HT-29 (cell line): ENCODE measurements at places on chromosomes 6 and 20.

DNA sequence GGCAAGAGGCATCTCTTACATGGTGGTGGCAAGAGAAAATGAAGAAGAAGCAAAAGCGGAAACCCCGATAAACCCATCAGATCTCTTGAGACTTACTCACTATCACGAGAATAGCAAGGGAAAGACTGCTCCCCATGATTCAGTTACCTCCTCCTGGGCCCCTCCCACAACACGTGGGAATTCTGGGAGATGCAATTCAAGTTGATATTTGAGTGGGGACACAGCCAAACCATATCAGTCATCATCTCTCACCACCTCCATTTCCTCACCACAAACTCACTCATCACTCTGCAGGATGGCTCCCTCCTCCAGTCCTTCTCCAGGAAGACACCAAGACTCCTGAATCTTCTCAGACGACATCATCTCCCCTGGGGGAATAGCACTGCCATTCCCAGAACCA, 25.8 kb upstream of the SLC16A10 start:
- DNase-seq = no peak

- DNase-seq = no peak
These were observed 25.2 kb downstream of the FBXO30 start for GRCh38 chr6:145789443-145789842.

- DNase-seq = no peak
These were observed 44.6 kb downstream of the SRC start for GRCh38 chr20:37390503-37390890.

DNA sequence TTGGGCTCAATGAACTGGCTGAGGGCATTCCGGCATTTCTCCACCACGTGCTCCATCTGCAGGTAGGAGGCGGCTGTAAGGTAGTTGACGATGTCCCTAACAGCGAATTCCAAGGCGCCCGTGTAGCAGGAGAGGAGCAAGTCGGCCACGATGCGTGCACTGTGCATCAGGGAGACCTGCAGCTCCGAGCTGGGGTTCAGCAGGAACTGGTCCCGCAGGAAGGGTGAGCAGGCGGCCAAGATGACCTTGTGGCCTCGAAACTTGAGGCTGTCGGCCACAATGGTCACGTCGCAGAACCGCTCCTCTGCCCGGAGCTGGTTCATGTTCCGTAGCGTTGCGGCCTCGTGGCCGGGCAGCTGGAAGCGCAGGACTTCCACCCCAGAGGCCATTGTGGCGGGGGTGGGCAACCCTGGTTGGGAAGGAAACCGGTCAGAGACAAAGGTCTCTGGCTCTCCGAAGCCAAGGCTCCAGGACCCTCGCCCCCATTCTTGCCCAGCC, 920 bp downstream of the ZBTB12 start:
- DNase-seq = peak; percentile 55

DNA sequence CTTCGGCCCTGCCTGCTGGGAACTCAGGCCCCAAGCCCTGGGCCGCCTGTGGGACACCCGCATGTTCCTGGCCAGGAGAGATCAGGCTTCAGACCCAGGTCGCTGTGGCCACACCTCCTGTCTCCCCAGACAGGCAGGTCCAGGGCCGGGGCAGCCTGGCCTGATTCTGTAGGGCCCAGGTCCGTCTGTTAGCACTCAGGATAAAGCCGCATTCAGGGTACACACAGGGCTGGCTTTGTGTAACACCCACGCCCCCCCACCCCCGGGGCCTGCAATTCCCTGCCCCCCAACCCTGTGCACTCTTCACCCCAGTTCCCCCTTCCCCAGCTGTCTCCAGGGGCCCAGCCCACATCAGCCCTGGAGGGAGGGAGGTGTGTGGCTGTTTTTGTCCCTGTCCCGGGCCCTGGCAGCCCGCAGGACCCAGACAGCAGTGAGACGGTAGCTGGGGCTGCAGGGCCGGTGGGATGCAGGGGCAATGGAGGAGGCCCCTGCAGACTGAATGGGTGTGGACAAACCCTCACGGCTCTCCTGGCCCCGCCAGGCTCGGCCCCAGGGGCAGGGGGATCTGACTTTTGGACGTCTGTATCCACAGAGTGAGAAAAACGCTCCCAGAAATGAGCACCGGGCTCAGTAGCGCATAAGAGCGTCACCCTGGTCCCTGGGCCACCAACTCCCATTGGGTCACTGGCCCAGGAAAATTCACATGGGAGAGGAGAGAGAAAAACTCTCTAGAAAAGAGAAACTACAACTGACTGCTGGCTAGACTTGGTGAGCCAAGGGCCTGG, 42.4 kb upstream of the ZBP1 start:
- no peak for DNase-seq

DNA sequence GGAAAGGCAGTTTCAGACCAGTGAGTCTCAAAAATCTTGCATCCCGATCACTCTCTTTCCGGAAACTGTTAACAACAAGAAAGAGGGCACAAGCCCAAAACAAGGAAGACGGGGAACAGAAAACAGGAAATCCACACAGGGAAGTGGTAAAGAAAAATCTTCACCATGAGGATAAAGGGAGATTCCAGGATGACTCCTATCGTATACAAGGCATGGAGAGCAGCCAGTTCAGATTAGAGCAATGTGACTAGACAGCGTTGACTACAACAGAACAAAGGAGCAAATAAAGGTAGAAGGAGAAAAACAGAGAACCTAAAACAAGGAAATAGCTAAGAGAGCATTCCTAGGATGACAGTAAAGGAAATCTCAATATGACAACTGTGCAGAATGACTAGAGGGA, 26.5 kb downstream of the VNN1 start:
- DNase-seq = peak; percentile 72

DNA sequence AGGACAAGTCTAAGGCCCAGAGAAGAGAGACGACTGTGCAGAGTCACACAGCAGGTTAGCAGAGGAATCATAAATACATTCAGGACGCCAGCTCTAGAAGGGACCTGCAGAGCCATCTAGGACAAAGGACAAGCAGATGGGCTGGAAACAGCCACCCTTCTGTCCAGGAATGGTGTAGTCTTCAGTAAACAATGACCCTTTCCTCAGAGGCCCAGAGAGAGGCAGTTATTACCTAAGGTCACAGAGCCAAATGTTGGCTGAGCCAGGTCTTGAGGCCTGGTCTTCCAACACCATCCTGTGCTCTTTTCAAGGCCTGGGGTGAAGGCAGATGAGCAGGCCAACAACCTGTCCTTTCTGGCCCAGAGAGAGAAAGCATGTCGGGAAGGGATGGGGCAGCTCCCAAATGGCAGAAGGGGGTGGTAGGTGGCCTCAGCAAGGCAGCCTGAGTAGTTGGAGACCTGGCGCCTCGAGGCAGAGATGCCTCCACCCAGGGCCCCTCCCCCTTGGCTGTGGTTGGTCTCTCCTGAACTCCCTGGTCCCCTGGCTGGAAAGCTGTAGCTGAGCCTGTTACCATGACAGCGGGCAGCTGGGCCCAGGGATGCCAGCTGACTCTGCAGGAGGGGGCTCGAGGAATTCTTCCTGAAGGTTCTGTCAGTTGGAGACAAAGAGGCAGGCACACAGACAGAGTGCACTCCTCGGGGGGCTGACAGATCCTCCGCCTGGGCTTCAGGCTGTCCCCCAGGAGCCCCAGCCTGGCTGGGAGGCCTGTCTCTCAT, 24.8 kb downstream of the EPB41L1 start:
- DNase-seq = no peak

GRCh38 chr6:7697432-7697819, 28.5 kb upstream of the BMP6 start:
- no peak for DNase-seq

DNA sequence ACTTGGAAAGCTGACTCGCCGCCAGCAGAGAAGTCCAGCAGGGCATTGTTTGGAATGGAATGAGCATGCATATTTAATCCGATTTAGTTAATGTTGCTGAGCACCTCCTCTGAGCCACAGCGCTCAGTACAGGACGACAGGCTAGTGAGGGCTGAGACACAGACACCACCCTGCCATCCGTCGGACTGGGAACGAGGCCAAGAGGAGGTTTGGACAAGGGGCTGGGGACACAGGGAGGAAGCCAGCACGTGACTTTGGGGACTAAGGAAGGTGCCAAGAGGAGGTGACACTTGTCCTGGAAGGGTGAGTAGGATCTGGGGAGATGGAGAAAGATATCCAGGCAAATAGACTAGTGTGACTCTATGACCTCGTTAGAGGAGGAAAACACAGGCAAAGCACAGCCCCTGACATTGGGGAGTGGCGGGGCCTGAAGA, 152.5 kb upstream of the ECI2 start:
- DNase-seq = no peak

DNA sequence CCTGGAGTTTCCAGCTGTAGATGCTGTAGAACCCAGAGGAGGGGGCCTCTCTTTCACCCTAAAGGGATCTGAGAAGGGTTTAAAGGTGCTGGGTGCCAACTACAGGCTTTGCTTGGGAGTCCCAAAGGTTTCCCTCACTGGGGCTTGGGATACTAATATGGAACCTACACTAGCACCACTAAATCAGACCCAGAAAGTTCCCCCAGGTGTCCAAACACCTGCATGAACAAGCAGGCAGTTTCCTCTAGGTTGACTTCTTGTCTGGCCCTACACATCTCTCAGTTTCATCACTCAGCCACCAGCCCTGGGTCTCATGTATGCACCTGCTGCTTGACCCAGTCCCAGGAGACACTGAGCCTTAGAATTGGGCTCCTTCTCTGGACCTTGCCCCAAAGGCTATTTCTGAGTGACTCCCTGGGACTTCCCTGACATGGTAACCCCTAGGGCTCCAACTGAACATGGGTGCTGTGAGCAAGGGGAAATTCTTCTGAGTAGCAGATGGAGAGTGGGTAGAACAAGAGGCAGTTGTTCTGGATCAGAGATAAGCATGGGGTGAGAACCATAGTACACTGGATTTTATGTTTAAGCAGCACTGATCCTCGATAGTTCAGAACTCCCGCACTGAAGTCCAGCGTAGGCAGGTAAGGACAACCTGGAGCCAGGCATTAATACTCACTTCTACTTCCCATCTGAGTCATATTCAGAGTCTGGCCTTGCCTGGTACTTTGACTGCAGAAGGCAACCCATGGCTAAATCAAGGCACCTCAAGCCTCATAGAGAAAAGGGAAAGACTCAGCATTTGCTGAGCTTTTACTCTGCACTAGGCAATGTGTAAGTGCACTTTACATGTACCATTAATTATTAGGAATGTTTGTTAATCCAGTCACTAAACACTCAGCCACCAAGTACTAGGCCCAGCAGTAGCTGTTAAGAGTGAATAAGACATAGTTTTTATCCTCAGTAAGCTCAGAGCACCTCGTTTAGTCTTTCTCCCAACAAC, 16.8 kb downstream of the BCL2L1 start:
- DNase-seq = peak; percentile 49

GRCh38 chr20:62694868-62695267, 13.8 kb upstream of the NTSR1 start:
- no peak for DNase-seq

DNA sequence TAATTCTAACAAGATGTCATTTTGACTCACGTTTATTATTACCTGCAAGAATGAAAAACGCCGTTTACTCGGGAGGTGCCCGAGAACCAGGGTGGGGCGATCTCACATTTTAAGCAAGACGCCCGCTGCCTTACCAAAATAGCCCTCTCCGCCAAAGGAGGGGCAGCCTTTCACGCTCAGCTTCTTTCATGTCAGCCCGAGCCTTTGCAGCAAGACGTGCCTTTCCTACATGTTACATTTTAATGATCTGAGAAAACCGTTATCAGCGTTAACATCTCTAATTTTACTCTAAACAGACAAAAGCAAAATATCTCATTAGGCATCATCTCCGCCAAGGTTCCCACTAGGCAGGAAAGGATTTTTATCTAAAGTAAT, 2.0 kb downstream of the BACH2 start:
- no peak for DNase-seq

GRCh38 chr6:14166839-14167238, 49.3 kb downstream of the CD83 start:
- DNase-seq = no peak

- DNase-seq = no peak
These were observed 77.5 kb upstream of the AKIRIN2 start for GRCh38 chr6:87779542-87779941.

DNA sequence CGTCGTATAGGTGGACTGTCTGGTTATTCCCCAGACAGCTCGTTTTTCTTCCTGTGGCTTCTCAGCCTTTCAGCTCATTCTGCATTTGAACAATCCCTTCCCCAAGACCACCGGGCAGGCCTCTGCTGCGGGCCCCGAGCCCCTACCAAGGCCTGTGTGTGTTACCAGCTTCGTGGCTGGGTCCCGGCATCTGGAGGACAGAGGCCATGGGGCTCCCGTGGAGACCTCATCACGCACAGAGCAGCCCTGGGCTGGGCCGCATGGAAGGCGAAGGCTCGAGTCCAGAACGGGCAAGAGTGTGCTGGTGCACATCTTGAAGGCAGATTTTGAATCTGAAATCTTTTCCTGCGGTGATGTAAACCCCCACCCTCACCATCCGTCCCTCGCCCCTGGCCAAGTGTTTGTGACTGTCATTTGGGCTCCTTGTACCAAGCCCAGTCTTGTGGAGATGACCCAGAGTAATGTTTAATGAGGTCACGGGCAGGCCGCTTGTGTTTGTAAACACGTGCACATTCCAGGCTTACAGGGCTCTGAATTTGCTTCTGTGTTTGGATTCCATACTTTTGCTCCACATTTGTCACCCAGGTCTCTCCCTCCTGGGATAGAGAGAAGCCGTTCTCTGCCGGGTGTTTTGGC, 119.6 kb downstream of the CDH4 start:
- no peak for DNase-seq

GRCh38 chr20:41173161-41173721, 35.9 kb downstream of the PLCG1 start:
- DNase-seq = peak; percentile 86

DNA sequence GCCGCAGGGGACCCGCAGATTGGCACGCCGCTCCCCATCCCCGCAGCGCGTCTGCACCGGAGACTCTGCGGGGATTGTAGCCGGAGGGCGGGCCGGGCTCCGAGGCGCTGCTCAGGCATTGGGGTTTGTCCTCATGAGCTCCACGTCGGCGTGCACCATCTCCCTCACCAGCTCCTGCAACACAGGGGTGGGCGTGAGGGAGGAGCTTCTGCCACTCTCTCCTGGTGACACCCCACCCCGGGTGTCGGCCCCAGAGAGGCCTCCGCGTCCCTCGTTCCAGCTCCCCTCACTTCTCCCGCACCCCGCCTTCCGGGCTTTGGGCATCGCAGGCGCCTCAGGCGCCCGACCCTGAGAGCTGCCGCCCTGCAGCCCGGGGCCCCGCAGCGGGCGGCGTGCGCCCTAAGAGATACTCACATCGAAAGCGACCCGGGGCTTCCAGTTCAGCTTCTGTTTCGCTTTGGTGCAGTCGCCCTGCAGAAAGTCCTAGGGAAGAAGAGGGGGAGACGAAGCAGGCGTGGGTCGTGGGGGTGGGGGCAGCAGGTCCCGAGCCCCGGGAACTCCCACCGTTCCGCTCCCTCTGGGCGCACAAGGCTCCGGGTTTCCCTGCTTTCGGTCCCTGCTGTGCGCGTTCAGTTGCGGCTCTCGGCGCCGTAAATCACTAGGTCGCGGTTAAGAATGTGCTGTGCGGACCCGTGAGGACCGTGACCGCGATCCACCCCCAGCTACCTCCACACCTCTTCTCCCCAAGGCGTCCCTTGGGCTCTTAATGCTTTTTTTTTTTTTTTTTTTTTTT, 14.5 kb downstream of the FOXC1 start:
- no peak for DNase-seq

DNA sequence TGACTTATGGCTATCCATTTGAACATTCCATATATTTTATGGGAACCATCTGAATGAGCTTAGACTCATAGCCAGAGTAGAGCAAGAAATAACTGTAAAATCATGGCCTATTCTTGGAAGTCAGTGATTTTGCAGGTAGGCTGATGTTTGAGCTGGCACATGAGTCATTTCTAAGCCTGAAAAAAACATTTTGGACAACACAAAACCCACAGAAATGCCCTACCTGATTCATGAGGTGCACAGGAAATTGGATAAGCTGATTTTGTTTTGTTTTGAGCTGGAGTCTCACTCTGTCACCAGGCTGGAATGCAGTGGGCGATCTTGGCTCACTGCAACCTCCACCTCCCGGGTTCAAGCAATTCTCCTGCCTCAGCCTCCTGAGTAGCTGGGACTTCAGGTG, 443.0 kb downstream of the PKHD1 start:
- DNase-seq = no peak
